Karpas-422 (cell line): ENCODE measurements at places on chromosomes 13 and 19. TPM values are rescaled to one million over a fixed set of nuclear protein-coding genes. Genes with fewer than 3 reads are reported as not detected.
A peak's percentile ranks its signal among the peaks of the same experiment; 100 is the strongest.

DNA sequence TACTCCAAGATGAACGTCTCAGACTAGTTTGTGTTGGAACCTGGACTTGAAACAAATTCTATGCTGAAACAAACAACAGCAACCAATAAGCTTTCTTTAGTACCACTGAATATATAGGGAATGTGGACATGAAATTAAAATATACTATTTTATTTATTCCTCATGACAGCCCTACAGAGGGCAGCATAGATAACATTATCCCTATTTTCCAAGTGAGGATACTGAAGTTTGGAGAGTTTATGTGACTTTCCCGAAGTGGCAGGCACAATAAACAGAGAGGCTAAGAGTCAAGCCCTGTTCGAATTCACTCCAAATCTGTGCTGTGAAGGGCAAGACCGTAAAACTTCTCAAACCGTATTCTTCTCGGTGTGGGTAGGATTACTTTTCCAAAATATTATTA lies 509.9 kb upstream of the GPC6 start:
- H3K4me3 ChIP-seq: no peak overlapping the region
- H3K27ac ChIP-seq: no peak overlapping the region
- no peaks in the 10 kb centered on the region for H3K4me1 ChIP-seq
- no peak for DNase-seq
- no peaks in the 10 kb centered on the region for H3K27me3 ChIP-seq

GRCh38 chr13:33536601-33537000 lies 251.0 kb upstream of the STARD13 start:
- no peak for DNase-seq
- H3K4me1 ChIP-seq: peaks cover 8% of the 10 kb centered on the region
- no peak overlapping the region for H3K27ac ChIP-seq
- H3K27me3 ChIP-seq: no peaks in the 10 kb centered on the region

DNA sequence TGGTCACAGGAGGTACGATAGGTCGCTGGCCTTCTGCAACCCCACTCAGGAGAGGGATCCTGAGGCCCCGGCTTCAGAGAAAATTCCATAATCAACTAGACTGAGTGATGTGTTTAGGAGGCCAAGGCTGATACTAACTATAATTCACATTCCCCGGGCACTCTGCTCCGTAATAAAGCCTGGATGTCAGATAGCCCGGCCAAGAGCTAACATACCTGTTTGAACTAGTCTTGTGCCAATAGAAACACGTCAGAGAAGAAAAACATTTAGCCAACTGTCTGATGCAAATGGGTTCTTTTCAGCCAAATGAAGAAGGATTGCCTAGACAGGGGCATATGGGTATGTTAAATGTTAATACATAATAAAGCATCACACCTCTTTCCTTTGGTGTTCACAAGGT lies 204.2 kb downstream of the TSHZ3 start:
- no peaks in the 10 kb centered on the region for H3K27me3 ChIP-seq
- no peaks in the 10 kb centered on the region for H3K4me1 ChIP-seq
- no peak for DNase-seq
- no peaks in the 10 kb centered on the region for H3K36me3 ChIP-seq
- H3K27ac ChIP-seq: no peak overlapping the region

DNA sequence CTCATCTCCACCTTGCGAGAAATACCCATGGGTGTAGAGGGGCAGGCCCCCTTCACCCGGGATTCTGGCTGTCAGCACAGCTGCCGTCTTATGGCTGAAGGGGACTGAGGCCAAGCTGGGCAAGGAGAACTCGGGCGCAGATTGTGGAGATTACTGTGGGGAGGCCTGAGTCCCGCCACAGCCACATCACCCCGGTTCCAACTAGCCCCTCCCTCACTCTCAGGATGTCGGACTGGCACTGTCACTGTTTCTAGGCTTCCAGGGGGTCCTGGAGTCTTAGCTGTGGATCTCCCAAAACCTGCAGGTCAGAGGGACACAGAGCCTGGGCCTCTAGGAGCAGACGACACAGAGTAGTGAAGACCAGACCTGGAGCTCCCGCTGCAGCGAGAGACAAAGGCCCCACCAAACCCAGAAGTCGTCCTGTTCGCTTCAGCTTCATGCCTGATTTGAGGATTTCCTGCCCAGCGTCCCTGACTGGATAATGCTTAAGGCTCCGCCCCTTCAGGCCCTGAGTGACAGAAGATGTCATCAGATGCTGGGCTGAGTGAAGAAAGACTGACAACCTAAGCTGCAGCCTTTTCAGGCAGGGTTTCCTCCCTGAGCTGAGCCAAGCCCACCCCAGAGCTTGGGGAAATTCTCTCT lies 55.8 kb downstream of the ZNF93 start:
- H3K4me3 ChIP-seq: no peak overlapping the region
- no peak for DNase-seq
- no peaks in the 10 kb centered on the region for H3K27me3 ChIP-seq
- H3K36me3 ChIP-seq: no peaks in the 10 kb centered on the region
- no peak overlapping the region for H3K27ac ChIP-seq

DNA sequence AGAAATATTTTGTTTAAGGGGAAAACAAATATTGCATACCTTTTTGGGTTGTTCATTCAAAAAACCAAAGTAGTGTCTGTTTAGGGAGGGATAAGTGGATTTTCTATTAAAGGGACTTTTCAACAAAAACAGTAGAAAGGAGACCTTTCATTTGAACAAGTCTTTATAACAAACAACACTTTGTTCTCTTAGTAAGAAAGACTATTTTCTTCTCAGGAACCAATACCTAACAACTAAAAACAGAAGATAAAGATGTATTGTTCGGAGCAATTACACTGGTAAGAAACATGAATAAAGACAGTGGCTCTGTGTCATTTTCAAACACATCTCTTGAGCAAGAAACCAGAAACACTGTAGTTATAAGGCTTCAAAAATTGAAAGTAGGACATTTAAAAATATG lies 1610.1 kb upstream of the PCDH20 start:
- H3K36me3 ChIP-seq: no peaks in the 10 kb centered on the region
- H3K27ac ChIP-seq: no peak overlapping the region
- no peak overlapping the region for H3K4me3 ChIP-seq
- H3K4me1 ChIP-seq: no peaks in the 10 kb centered on the region
- no peaks in the 10 kb centered on the region for H3K27me3 ChIP-seq
- DNase-seq: no peak

- H3K4me1 ChIP-seq: peaks cover 47% of the 10 kb centered on the region
- no peaks in the 10 kb centered on the region for H3K27me3 ChIP-seq
- H3K36me3 ChIP-seq: peaks cover 21% of the 10 kb centered on the region
- DNase-seq: peak; percentile 58
Observed at GRCh38 chr19:19460761-19461265, 54.5 kb downstream of the TSSK6 start.

Gene GDF15
- 0.97 TPM in 1 of 2 replicates, not detected in the other for total RNA-seq
